ENCODE measurements at places on chromosomes 3 and 15.

GRCh38 chr3:140292170-140292569 is 357.2 kb downstream of the CLSTN2 start:
- no peak for DNase-seq

GRCh38 chr3:102718651-102719050 is 283.8 kb downstream of the ZPLD1 start:
- no peak for DNase-seq

DNA sequence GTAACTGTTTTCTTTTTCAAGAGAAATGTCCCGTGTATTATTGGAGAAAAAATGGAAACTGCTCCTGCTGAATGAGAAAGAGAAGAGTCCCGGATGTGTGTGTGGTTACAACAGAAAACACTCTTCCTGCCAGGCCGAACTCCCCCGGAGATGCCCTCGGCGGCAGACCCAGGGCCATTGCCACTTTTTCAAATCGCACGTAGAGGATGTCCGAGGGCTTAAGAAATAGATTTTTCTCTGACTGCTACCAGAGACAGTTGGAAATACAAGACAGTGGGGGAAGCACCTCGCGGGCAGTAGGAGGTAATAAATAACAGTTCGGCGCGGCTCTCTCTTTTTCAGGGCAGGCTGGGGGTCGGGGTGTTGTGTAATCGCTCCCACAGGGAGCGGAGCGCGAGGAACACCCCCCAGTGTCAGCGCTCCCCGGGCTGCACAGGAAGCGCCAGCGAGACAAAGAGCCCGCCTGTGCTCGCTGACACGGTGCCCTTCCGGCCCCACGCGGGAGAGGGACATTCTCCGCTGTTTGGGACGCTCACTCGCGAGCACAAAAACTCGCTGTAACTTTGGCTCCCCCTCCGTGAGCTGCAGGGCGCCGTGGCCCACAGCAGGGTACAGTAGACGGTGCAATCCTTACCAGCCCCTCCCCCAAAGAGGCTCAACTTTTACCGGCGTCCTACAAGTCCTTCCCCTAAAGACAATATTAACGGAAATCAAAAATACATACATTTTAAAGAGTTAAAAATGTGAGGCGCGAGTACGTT is 1.1 kb downstream of the VGLL4 start:
- no peak for DNase-seq

DNA sequence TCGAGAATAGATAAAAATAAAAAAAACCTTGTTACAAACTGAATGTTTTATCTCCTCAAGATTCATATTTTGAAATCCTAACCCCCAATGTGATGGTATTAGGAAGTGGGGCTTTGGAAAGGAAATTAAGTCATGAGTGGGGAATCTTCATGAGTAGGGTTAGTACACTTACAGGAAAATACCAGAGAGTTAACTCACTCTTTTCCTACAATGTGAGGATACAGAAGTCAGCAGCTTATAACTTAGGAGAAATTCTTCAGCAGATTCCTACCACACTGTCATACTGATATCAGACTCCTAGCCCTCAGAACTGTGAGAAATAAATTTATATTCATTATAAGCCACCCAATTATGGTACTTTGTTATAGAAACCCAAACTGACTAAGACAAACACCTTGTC is 453.1 kb downstream of the GBE1 start:
- no peak for DNase-seq

DNA sequence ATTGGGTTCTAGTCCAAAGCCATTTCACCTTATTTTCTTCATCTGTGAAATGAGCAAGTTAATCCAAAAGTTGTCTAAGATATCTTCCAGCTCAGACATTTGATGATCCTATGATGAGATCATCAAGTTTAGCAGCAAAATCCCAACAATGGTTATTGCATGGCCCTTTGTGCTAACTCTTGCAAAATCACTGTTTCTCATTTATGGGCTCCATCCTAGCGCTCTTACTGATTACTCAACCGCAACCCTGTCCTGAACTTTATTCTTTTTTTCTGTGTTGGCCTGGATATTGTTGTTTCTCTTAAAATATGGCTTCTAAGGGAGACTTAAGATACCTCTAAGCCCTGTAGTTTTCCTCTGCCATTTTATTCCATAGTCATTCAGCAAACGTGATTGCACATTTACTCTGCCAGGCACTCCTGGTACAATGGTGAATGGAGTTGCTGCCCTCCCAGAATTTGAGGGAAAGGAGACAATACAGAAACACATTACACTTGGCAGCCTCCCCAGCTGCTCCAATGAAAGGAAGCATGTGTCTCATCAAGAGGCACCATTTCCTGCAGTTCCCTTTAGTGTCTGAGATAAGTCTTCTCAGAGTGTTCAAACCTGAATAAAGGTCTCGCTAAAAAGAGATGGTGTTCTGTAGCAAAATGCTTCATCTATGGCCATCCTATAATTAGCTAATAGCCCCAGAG is 4.4 kb downstream of the GXYLT2 start:
- DNase-seq, result no peak

DNA sequence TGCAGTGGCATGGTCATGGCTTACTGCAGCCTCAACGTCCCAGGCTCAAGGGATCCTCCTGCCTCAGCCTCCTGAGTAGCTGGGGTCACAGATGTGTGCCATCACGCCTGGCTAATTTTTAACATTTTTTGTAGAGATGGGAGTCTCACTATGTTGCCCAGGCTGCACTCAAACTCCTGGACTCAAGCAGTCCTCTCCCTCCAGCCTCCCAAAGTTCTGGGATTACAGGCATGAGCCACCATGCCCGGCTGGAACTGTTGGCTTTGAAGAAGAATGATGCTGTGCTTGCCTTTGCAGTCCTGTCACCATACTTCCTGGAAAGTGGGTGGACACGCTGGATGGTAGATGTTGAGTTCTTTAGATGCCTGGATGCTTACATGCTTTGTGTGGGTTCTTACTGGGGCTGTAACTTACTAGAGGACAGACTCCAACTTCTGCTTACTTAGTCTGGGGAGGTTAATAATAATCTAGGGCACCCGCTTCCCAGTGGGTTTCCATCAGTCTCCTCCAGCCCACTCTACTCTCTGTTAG is 36.7 kb downstream of the IGF1R start:
- DNase-seq, result no peak

DNA sequence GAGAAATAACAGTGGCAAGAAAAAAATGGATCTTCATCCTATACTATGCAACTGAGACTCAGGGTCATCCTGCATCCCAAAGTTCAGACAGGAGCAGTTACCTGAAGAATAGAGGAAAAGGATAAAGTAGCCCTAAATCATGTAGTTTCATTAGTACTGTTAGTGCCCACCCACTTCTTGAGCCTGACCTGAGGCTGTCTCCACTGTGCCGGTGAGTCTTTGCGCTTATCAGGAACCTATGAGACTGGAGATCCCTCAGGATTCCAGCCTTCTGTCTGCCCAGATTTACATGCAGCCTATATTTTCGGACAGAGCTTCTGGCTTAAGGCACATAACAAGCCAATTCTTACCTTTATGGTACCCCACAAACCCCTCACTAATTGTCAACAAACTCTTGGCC is 791.6 kb downstream of the ROBO1 start:
- DNase-seq, result no peak

DNA sequence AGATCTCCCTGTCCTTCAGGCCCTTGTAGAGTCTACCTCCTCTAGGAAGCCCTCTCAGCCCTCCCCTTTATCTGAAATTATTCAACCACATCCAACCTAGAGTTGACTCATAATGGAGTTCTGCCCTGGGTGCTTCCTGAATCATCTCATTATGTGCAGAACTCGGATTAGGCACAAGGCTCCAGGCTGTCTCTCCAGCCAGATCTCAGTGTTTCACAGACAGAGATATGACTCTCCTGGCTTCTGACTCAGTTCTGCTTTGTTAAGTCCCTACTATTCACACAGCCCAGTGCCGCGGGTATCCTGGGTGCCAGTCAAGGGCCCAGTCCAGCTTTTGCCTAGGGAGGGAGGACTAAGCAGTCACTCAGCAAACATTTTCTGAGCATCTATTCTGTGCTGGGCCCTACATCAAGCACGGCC is 9.3 kb downstream of the STRA6 start:
- DNase-seq, result no peak

- DNase-seq, result no peak
Observed at GRCh38 chr3:64399205-64399800, 174.0 kb upstream of the PRICKLE2 start.

DNA sequence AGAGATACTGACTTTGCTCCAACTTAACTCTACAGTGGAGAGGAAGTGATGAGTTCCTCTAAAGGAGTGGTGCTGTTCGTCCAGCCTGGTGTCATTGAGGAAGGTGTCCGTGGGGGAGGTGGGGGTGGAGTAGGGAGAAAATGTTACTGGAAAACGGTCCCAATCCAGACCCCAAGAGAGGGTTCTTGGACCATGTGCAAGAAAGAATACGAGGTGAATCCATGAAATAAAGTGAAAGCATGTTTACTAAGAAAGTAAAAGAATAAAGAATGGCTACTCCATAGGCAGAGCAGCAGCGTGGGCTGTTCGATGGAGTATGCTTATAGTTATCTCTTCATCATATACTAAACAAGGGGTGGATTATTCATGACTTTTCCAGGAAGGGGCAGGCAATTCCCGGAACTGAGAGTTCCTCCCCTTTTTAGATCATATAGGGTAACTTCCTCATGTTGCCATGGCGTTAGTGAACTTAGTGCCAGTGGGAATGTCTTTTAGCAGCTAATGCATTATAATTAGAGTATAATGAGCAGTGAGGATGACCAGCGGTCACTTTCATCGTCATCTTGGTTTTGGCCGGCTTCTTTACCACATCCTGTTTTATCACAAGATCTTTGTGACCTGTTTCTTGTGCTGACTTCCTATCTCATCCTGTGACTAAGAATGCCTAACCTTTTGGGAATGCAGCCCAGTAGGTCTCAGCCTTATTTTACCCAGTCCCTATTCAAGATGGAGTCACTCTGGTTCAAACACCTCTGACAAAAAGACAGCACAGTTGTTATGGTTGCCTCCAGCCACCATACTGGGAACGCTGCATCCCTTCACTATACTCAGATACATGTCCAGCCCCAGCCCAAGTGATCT is 38.6 kb downstream of the CLEC3B start:
- no peak for DNase-seq

DNA sequence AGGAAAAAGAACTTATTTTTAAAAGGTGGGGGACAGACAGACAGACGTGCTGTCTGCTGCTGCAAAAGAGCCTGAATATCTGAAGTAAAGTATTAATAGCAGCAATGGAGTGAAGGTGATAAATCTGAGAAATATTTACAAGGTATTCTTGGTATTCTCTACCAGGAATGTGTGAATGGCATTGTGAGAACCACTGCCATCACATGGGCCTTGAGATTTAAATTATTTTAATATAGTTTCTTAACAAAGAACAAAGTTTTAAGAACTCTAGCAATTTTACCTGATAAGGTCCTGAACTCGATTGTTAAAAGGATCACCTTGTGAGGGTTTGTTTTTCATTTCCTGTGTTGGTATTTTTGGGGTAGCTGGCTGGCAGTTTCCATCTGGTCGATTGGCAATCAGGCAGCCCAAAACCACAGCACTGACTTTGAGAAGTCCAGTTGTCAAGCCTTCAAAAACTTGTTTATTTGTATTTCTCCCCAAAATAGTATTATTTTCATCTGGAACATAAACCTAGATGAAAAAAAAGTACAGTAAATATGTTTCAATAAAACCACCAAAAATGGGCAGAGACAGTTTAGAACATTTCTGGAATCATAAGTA is 97.3 kb downstream of the ISL2 start:
- DNase-seq, result no peak

DNA sequence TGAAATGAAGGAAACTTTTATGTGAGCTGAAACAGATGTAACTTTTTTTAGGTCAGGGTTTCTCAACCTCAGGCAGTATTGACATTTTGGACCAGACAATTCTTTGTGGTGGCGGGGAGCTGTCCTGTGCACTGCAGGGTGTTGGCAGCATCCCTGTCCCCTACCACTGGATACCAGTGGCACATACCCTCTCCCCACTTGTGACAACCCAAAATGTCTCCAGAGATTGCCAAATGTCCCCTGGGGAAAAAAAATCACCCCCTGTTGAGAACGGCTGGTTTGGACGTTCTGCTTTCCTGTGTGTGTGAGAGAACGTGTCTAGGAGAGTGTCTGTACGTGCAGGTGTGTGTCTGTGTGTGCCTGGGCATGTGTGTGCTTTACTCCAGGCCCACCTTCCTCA is 30.7 kb upstream of the GRIP2 start:
- no peak for DNase-seq

- no peak for DNase-seq
Observed at GRCh38 chr3:15726043-15726442, 71.7 kb downstream of the ANKRD28 start.

GRCh38 chr3:14605067-14605466 is 46.5 kb upstream of the CCDC174 start:
- DNase-seq, result no peak

DNA sequence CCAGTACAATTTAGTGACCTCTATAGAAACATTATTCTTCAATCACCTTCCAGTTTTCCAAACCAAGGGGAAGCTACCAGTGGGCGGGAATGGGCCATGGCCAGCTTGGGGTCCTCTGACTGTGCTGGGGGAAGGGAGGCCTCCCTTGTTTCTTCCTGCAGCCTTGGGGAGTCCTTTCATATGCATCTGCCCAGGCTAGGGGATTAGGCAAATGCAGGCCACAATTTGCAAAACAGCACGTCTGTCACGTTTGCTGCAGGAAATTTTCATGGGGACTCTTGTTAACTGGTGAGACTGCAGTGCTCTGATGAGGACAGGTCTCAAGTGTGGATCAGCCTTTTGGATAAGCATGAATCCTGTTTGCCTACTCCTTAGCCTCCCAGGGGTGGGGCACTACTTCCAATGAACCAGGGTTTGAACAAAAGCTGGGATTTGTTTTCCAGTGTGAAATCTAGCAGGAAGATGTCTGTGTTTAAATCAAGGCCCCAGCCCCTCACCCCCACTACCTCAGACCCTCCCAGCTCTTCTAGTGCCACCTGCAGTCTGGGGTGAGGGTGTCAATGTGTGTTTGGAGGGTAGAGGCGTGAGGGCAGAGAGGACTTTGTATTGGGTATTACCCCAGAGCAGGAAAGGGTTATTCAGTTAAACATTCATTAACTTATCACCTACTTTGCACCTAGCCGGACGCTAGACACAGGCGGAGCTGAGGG is 219.9 kb downstream of the OPA1 start:
- DNase-seq, result no peak

Measured in NCI-H1417 treated with DMSO at 0.1 percent for 48 hours (cell line).